ENCODE measurements at places on chromosomes 1 and 21.

- DNase-seq: no peak
Observed at GRCh38 chr1:1929639-1930545, 10.8 kb upstream of the TMEM52 start.

GRCh38 chr1:61287734-61288133, 205.4 kb downstream of the NFIA start:
- DNase-seq: no peak

- DNase-seq: no peak
Observed at GRCh38 chr1:18716112-18716784, 85.6 kb downstream of the PAX7 start.

DNA sequence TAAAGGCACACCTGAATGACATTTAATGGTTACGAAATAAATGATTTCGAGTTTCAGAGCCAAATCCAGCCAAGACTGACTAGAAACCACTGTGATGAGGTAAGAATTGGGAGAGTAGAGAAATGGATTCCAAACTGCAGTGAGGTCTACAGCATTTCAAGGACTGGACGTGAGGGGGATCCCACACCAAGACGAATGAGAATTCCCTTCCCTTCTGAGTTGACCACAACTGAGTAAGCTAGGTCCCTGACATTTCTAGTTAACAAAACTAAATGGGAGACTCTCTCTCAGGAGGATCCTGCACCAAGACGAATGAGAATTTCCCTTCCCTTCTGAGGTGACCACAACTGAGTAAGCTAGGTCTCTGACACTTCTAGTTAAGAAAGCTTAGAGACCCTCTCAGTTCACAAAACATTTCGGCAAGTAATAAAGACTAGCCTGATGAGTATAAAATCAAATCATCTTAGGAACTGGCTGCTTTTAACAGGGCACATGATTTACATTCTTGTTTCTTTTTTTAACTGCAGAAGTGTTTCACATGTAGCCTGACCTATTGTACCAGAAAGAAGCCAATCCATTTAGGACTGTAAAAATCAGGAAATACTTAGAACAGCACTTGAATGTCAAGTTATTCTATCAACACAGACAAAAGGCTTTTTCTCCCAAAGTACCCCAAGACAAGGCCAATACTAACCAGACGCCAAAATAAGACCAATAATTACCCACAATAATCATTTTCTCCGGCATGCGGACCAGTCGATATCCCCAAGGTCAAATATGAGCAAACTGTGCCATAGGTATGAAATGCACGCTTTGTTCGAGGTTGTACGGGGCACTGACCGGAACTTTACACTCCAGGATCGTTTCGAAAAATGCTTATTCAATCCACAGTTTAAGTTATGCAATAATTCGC, 1.4 kb upstream of the SPATA1 start:
- DNase-seq: no peak

DNA sequence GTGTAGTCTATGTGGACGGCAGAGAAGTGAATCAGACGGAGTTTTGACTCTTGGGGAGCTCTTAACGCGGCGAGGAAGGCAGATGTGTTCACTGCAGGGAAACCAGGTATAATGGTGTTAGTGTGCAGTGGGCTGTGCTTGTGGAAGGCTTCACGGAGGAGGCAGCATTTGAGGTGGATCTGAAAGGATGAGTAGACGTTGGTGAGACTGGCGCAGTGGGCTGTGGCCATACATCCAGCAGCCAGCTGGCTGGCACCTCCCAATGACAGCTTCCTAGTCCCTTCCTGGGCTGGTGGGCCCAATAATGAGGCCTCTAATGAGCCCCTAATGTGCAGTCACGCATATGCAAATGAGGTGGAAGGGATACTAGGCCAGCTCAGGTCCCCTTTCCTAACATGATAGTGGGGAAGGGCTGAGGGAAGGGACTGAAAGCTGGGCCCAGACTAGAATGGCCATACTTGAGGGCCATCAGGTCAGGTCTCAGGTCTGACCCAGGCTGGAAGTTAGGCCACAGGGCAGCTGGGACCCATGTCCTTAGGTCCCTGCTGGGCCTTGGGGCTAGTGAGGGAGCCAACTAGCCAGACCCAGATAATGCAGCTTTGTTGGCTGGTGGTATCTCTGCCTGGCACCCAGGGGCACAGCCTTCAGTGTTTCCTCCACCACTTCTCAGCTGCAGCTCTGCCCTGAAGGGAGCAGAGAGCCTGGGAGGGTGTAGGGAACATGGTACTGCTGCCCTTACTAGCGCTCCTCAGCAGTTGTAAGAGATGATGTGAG, 3.8 kb downstream of the MAP7D1 start:
- DNase-seq: no peak

DNA sequence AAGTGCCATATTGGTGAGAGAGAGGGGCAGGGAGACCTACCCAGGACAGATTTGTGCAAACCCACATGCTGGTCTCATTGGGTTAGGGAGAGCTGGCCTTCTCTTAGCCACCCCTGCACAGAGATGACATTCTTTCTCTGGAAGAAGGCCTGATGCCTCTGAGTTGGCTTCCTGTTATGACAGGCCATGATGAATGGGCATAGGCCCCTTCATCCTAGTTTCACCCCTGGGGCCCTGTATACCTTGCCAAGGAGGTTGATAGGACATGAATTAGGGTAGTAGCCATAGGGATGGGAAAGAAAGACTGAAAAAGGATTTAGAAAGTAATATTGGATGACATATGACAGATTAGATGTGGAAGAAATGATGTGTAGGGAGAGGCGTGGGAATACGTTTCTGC, 46.6 kb downstream of the TENT5C start:
- no peak for DNase-seq
